ENCODE measurements at places on chromosomes 16 and 17. TPM values are rescaled to one million over a fixed set of nuclear protein-coding genes. Genes with fewer than 3 reads are reported as not detected.
A peak's percentile ranks its signal among the peaks of the same experiment; 100 is the strongest.

The ADAP2 gene
- 19.4 TPM for total RNA-seq

The NLRP1 gene
- total RNA-seq: 10.5 TPM

The ITGB3 gene
- 5.9 TPM for total RNA-seq

The CRYM gene
- 124 TPM for total RNA-seq

The CEMP1 gene
- not detected for total RNA-seq

GRCh38 chr16:70162041-70162451, 11.5 kb upstream of the CLEC18C start:
- DNase-seq: peak; percentile 10

GRCh38 chr17:58710948-58711552, 18.6 kb downstream of the RAD51C start:
- peak; percentile 32 for DNase-seq

GRCh38 chr17:49783071-49783715, 5.3 kb upstream of the KAT7 start:
- no peak for DNase-seq
